AG09309 (cell line): ENCODE measurements at places on chromosomes 12 and 14.

GRCh38 chr14:90093942-90094595 is 32.3 kb downstream of the KCNK13 start:
- no peak for DNase-seq

DNA sequence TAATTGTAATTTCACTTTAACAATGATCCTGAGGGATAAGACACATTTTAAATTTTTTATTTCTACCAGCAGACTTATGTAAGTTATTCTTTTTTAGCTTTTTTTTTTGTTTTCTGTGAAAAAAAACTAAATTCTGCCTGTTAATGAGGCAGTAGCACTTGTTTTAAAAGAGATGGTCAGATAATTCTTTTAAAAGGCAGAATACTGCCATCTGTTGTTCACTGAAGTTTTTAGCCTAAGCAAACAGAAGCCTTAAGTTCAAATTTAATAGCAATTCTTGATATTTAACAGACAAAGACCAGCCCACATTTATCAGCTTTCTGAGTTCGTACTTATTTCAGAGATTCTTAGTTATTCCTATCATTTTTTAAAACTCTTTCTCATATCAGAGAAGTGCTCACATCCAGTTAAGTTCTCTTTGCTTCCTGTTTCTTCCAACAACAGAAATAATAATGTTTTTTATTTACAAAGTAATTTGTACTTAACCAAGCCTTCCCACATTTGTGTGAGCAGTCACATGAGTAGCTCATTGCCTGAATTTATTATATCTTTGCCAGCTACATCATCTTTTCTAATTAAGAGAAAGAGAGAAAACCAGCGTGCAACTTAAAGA is 93.4 kb upstream of the SLCO1C1 start:
- no peak for DNase-seq

DNA sequence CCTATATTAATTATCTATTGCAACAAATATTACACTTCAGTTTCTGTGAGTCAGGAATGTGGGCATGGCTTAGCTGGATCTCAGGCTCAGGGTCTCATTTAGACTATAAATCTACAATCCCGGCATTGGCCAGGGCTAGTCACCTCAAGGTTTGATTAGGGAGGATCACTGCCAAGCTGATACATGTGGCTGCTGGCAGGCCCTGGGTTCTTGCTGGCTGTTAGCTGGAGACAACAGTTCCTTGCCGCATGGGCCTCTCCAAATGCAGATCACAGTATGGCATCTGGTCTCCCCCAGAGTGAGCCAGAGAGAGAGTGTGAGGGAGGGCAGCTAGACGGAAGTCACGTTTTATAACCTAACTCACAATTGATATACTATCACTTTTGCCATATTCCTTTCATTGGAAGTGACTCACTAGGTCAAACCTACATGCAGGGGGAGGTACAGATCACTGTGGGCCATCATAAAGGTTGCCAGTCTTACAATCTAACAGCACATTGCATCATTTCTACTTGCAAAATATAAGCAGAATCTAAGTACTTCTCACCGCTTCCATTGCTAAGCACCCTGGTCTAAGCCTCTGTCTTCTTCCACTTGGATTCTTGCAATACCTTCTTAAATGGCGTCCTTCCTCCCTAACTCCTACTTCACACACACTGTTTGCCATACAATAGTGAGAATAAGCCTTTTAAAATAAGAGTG is 174.0 kb upstream of the ARHGAP5 start:
- DNase-seq = no peak

GRCh38 chr14:30444451-30444850 is 114.5 kb upstream of the G2E3 start:
- DNase-seq = no peak

DNA sequence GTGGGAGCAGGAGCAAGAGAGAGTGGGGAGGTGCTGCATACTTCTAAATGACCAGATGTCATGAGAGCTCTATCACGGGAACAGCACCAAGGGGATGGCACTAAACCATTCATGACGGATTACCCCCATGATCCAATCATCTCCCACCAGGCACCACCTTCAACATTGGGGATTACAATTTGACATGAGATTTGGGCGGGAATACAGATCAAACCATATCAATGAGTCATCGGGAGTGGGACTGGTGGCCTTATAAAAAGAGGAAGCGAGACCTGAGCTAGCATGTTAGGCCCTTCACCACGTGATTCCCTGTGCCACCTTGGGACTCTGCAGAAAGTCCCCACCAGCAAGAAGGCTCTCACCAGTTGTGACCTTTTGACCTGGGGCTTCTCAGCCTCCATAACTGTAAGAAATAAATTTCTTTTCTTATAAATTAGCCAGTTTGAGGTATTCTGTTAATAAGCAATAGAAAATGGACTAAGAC is 28.7 kb downstream of the COX8C start:
- no peak for DNase-seq
